Stimulated activated CD8-positive, alpha-beta memory T cell treated with anti-CD3 and anti-CD28 coated beads, Interleukin-7, amount 100 ng/mL, for 24 hours (primary cell): ENCODE measurements at places on chromosomes 16 and 17.

GRCh38 chr16:17304491-17305119 is 166.2 kb downstream of the XYLT1 start:
- DNase-seq, result no peak

DNA sequence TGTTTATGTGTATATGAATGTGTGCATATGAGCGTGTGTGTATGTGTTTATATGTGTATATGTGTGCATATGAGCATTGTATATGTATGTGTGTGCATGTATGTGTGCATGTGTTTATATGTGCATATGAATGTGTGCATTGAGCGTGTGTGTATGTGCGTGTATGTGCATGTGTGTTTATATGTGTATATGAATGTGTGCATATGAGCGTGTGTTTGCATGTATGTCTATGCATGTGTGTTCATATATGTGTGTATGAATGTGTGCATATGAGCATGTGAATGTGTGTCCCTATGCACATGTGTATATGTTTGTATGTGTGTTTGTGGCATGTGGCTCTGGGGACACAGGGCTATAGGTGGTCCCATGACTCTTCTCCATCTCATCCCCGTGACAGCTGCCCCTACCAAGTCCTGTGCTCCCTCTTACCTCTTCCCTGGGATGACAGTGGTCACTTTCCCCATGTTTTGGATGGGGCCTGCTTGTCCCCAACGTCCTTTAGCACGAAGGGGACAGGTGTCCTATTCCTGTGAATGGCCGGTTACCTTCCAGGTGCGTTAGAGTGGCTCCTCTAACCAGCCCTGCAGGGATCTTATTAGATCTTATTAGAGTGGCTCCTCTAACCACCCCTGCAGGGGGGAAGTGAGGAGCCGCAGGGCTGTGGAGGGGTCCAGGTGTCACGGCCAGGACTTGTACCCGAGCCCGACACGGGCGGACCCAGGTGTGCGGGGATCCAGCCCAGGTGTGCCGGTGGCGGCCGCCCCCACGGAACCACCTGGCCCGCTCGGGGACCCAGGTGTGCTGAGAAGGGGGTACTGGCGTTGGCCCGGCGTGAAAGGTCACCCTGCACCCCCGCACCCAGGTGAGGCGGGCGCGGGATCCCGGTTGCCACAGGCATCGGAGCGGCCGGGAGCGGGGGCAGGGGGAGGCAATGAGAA is 105.6 kb downstream of the SEC14L1 start:
- DNase-seq, result no peak

DNA sequence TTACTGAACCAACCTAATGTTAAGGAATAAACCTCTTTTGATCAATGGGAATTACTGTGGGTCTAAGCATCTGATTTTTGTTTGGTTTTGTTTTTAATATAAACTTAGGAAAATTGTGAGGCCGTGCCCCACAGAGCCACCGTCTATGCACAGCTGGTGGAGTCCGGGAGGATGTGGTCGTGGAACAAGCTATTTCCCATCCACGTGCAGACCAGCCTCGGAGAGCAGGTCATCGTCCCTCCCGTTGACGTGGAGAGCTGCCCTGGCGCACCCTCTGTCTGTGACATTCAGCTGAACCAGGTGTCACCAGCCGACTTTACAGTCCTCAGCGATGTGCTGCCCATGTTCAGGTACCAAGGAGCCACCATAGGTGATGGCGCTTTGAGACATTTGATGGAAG is 28.4 kb downstream of the PRMT7 start:
- no peak for DNase-seq

- peak; percentile 15 for DNase-seq
Measured at GRCh38 chr17:59620518-59621259, 994 bp downstream of the CLTC start.

DNA sequence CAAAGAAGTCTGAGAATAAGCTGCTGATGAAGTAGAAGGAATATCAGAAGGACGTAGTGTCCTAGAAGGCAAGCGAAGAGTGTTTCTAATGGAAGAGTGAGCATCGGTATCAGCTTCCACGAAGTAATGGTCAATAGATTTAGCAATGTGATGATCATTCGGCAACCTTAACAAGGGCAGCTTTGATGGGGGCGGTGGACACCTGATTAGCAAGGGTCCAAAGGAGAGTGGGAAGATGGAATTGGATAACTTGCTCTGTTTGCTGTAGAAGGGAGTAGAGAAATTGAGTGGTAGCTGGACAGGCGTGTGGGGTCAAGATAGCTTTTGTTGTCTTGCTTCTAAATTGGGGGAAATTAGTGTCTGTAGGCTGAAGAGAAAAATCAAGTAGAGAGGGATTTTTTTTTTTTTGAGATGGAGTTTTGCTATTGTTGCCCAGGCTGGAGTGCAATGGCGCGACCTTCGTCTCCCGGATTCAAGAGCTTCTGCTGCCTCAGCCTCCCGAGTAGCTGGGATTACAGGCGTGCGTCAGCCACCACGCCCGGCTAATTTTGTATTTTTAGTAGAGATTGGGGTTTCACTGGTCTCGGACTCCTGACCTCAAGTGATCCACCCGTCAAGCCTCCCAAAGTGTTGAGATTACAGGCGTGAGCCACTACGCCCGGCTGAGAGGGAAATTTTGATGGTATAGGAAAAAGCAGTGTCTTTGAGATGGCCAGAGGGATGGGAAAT is 13.9 kb upstream of the HES7 start:
- no peak for DNase-seq

GRCh38 chr16:11084876-11085485 is 140.6 kb downstream of the CLEC16A start:
- DNase-seq, result no peak

DNA sequence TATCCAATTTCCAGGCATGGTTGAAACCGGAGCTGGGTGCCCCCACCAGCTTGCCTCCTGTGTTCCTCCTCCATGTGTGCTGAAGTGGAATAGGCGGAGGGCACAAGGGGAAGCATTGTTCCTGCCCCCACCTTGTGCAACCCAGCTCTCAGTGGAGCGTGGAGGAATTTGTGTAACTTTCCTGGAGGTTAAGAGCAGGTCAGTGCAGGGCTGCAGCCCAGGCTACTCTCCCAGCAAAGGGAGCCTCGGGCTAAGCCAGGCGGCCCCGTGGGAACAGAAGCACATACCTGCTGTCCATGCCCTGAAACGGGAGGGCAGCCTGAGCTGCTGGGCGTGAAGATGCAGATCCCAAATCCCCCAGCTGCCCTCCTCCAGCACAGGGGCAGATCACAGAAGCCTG is 158.8 kb upstream of the LHX1 start:
- DNase-seq, result no peak

GRCh38 chr16:1283296-1283695 is 26.1 kb upstream of the UBE2I start:
- no peak for DNase-seq

- DNase-seq, result no peak
Measured at GRCh38 chr17:43530288-43531081, 15.7 kb downstream of the ETV4 start.

DNA sequence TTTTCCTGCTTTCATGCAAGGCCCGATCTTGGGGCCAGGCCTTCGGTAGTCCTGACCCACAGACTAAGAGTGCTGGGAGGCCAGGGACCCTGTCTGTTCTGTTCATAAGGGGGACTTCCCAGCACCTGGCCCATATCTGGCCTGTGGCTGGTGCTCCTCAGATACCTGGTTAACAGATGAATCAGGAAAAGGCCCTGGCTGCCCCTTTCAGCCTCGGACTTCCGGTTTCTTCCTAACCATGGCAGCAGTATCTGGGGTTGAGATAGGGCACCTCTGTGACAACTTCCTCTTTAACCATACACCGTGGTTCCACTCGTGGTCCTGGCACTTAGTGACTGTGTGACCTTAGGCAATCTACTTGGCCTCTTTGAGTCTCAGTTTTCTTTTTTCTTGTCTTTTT is 18.4 kb downstream of the PLCG2 start:
- DNase-seq, result no peak
